Hepatocyte (in vitro differentiated cells): ENCODE measurements at places on chromosomes 12 and 14.

DNA sequence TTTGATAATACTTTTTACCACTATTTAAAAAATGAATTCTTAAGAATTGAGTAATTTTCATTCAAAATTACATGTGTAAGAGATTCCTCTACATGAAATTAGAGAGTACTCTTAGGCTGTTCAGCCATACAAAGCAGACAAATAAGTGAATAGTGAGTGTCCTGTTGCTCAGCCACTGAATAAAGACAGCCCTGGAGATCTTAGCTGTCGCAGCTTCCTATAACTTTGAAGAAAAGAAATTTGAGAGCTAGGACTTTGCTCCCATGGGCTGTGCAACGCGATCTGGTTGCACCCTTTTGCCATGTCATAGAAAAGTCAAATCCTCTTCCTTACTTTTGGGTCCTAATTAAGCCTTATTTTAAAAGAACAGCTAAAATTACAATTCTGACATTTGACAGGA is 40.9 kb upstream of the LRIG3 start:
- no peak for DNase-seq

DNA sequence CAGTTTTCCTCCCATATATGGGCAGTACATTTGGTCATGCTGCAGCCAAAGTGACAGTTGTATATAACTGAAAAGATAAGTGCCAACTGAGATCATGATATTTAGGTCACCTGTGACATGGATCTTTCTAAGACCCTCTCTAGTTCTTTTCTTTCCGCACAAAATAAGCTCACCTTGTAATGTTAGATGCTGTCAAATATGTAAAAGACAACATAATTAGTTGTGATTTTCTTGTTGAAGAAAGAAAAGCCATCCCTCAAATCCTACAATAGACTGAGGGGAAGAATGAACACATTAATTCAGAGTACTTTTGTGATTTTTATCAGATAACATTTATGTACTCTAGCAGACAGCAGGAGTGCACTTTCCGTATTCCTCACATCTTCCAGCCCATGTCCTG is 37.4 kb downstream of the OVCH1 start:
- DNase-seq: no peak

DNA sequence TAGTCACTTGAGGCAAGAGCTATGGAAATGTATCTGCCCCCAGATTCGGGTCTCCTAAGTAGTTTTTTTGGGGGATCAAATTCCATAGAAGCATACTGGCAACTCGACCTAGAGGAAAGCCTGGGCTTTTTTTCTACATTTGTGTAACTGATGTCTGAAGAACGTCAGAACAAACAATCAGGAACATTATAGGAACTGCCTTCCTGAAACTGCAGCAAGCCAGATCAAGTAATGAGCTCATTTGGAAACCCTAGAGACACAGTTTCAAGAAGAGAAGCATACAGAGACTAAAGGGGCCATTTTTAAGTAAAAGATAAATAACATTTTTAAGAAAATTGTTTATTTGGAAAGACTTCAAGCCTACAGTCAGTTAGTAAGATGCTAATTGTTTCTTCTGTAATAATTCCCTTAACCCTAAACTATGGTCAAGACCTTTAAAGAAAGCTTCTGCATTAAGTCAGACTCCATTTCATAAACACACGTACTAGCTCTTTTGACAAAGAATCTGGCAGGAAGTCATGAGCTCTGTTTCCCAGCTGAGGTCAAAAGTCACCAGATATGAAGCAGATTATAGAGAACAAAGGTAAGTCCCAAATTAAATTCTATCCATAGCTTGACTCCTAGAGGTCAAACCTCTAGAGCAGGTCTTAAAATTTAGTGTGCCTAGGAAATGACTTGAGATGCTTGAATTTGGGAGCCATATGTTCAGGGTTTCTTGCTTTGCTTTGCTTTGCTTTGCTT is 112.8 kb downstream of the EGLN3 start:
- DNase-seq: no peak

GRCh38 chr12:124994437-124994975 is 1.1 kb downstream of the BRI3BP start:
- peak; percentile 49 for DNase-seq

DNA sequence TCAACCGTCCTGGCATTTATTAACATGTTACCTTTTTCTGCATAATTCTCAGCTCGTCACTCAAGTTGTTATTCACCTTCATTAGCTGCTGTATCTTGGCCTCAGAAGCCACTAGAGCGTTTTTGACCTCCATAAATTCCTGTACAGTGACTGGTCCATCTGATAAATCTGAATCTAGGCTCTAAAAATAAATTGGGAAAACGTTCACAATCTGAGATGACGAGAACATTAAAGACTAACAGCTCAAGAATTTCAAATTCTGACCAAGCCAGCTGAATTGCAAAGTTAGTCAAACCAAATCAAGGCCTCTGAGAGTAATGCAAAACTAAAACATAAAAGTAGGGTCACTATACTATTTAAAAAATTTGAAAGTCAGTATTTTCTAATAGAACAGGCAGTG is 45.0 kb downstream of the GIT2 start:
- DNase-seq: no peak

GRCh38 chr12:56991319-56992246 is 14.8 kb downstream of the ZBTB39 start:
- no peak for DNase-seq

DNA sequence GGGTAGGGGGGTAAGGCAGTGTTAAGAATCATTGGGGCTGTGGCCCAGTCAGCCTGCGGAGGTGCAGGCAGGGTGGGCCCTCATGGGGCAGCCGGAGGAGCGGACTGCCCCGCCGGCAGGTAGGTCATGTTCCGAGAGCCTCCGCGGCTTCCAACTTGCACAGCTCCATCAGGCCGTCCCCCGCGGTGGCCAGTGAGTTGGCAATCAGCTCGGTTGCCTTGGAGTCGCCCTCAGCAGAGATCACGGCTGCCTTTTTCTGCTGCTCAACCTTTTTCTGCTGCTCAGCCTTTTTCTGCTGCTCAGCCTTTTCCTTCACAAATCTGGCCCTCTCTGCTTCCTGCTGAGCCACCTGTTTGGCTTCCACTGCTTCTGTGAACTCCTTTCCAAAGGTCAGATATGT is 41.1 kb upstream of the CSRNP2 start:
- no peak for DNase-seq

GRCh38 chr12:42145197-42145549 is 499 bp upstream of the GXYLT1 start:
- peak; percentile 5 for DNase-seq

GRCh38 chr12:14696265-14696741 is at the start of gene GUCY2C:
TSS of gene GUCY2C (minus strand) at chr12:14696599. CDS start at chr12:14696448, 151 bp downstream.
- peak; percentile 67 for DNase-seq

DNA sequence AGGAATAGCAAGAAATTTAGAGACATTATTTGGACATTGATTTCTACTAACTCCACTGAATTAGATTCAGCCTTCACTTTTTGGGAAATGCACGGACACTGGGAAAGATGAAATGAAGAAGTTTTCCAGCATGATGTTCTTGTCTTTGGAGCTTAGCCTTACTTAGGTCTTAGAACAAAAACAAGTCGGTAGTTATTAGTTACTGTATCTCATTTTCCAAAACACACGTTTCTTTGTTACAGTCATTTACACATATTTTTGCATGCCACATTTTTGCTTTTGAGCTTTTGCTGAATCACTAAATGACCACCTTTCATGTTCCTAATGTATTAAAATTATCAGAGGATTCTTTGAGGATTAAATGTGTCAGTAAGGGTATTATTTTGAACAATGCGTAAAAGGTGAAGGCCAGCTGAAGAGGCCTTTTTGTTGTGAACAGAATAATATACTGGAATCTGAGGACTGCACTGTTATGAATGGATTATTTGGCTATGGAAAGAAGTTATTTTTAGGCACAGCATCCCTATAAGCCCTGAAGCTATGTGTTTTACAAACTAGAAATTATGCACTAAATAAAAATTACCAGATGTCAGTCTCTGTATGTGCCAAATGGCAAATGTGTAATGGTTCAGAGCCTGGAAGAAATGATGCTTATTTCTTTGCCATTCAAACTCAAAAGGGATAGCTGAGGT is 138.2 kb downstream of the SRGAP1 start:
- no peak for DNase-seq

DNA sequence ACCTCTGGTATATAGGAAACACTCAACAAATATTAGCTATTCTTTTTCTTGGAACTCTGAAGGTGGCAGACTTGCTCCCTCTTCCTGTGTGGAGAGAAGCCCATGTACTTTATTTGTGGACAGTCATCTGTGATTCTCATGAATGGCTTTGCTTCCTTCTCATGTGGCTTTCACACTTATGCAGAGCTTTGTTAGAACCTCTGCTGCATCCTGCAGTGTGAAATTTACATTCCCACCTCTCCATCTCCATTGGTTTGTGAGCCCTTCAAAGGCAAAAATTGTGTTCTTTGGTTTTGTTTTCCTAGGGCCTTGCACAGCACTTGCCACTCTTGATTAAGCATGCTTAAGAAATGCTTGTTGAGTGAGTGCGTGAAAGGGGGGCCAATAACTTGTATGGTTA is 51.9 kb downstream of the BICD1 start:
- DNase-seq: no peak

- no peak for DNase-seq
Measured at GRCh38 chr14:70188322-70188658, 461 bp downstream of the SLC8A3 start.

GRCh38 chr14:21098892-21099595 is 589 bp upstream of the ZNF219 start:
- no peak for DNase-seq

- peak; percentile 79 for DNase-seq
Measured at GRCh38 chr14:22689199-22689598, 45.0 kb upstream of the OR6J1 start.

GRCh38 chr14:61628016-61628725 is 67.1 kb upstream of the HIF1A start:
- DNase-seq: no peak

- no peak for DNase-seq
Measured at GRCh38 chr12:111322336-111323250, 46.3 kb downstream of the PHETA1 start.

- no peak for DNase-seq
Measured at GRCh38 chr12:27541031-27541719, 17.2 kb downstream of the PPFIBP1 start.

DNA sequence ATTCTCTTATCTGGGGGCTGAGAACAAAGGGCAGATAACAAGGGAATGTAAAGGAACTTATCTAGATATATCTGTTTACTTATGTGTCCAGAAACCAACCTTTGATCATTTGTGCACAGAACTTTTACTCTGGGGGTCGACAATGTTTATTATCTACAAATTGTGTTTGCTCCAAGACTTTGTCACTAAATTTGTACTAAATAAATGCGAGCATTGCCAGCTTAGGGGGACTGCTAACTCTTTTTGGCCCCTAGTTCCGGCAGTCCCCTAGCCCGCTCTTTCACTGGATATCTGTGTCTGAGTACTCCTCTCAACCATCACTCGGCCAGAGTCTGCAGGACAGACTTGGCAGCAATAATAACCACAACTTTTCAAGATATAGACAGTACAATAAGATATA is 88.2 kb downstream of the FSCB start:
- DNase-seq: no peak

- DNase-seq: no peak
Measured at GRCh38 chr14:106286697-106287290, 760.4 kb downstream of the TMEM121 start.

- DNase-seq: no peak
Measured at GRCh38 chr14:83473416-83474235, 1940.0 kb upstream of the SEL1L start.

GRCh38 chr12:85782711-85783110 is 53.5 kb downstream of the RASSF9 start:
- no peak for DNase-seq

GRCh38 chr12:58323676-58324075 is 382.3 kb downstream of the ATP23 start:
- no peak for DNase-seq

DNA sequence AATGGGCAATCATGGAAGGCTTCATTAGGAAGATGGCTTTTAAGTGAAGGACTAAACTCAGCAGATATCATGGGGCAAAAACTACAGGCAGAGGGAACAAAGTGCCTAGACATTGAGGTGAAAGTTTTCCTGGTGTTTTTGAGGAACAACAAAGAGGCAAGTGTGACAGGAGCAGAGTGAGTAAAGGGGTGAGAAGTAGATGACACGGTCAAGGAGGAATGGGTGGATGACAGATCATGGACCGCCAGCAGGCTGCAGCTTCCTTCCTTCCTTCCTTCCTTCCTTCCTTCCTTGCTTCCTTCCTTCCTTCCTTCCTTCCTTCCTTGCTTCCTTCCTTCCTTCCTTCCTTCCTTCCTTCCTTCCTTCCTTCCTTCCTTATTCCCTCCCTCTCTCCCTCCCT is 108.3 kb downstream of the TRHDE start:
- no peak for DNase-seq

DNA sequence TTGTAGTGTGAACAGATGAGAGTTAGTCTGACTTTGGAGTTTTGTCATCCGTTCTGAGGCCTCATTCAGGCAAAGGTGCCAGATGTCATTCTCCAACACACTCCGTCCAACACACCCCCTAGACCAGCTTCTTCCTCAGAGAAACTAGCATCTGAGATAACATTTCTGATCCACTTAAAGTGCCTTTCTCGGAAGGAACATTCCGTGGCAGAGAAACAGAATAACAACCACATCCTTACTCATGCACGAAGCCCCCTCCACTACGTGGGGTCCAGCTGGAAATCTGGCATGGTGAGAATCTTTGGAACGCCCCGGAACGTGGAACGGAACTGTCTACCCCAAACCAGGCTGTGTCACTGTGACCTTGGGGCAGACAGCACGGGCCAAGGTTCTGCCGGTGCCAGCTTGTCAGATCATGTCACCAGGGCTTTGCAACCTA is 17.0 kb upstream of the BCL7A start:
- no peak for DNase-seq

- no peak for DNase-seq
Measured at GRCh38 chr12:26938701-26939062, 412 bp downstream of the FGFR1OP2 start.

DNA sequence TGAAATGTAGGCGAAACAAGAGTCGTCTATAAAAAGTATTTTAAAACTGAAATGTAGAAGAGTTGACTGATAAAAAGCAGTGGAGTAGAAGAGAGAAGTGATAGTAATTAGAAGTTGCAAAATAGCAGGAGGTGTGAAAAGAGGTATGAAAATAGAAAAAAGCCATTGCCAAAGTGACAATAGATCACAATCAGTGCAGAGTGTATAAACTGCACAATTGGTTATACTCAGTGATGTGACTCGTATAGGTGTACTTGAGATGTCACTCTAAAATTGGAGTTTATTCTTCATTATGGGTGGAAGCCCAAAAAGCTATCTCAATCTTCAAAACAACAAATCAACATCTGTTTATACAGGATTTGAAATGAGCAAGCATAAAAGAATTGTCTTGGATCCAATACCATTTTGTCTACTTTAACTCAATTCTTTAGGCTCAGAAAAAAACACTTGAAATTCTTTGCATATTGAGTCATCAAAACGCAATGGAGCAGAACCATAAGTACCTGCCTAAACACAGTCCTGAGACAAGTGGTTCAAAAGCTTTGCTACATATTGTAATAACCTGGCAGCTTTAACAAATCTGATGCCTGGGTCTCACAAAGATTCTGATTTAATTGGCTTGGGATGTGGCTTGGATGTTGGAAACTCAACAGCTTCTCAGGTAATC is 8.8 kb downstream of the IKBIP start:
- no peak for DNase-seq

GRCh38 chr12:2641207-2641606 is 153.6 kb upstream of the FKBP4 start:
- peak; percentile 23 for DNase-seq
